ENCODE measurements at places on chromosomes 5 and 9.

DNA sequence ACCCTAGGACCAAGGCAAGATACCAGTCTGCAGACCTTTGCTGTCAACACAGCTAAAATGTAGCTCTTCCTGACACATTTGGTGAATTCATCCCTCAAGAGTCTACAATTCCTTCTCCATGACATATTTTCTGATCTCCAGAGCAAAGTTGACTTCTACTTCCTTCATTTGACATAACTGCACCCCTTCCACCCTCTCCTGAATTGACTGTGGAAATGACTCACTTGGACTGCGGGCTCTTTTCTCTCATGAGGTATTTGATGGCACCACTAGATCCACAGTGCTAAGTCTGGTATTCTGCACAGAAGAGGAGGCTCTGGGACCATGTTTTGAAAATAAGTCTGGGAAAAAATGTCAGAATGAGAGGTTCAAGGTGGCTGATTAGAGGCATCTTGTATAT is 338.4 kb upstream of the TRPC7 start:
- no peaks in the 10 kb centered on the region for H3K4me1 ChIP-seq
- H3K27ac ChIP-seq, result no peak overlapping the region
- no peaks in the 10 kb centered on the region for H3K36me3 ChIP-seq

DNA sequence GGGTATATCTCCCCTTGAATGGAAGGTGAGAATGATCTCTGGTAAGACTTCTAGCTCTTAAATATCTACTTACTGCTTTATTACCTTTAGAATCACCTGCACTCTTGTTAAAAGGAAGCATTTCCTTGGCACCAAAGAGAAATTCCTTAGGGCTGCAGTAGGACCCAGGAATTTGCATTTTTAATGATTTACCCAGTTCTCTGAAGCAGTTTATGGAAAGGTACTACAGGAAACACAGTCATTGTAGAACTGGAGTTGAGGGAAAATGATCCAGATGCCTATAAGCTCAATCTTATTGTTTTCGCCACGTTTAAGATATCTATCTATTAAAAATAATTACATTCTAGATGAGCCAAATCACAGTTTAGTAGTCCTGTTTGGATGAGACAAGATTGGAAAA is 9.5 kb upstream of the C9 start:
- peaks cover 41% of the 10 kb centered on the region for H3K36me3 ChIP-seq
- H3K27me3 ChIP-seq, result no peaks in the 10 kb centered on the region
- no peaks in the 10 kb centered on the region for H3K4me1 ChIP-seq
- no peak overlapping the region for H3K27ac ChIP-seq

GRCh38 chr9:107705521-107705920 is 216.0 kb upstream of the KLF4 start:
- DNase-seq, result no peak
- no peaks in the 10 kb centered on the region for H3K4me1 ChIP-seq
- no peak overlapping the region for H3K27ac ChIP-seq
- H3K4me3 ChIP-seq, result no peak overlapping the region
- no peaks in the 10 kb centered on the region for H3K36me3 ChIP-seq

DNA sequence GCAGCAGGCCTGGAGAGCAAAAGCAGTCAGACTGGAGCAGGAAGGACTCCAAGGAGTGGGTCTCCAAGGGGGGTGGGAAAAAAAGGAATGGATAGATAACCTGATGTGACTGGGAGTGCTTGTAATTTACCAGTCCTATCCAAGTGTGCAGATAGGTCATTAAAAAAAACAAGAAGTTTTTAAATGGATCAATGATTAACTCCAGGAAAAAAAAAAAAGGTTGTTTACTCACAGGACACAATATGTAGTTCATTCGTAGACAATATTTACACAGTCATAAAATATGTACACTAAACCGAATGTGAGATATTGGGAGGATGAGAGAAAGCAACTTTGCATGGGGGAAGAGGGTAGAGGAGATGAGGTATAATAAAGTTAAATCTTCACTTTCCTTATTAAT is 20.4 kb downstream of the ZBTB5 start:
- H3K4me3 ChIP-seq, result no peak overlapping the region
- H3K27me3 ChIP-seq, result peaks cover 1% of the 10 kb centered on the region
- H3K27ac ChIP-seq, result peak overlapping the region; percentile 36
- peaks cover 15% of the 10 kb centered on the region for H3K36me3 ChIP-seq
- H3K4me1 ChIP-seq, result no peaks in the 10 kb centered on the region

- H3K4me1 ChIP-seq, result no peaks in the 10 kb centered on the region
- H3K36me3 ChIP-seq, result no peaks in the 10 kb centered on the region
- H3K27me3 ChIP-seq, result no peaks in the 10 kb centered on the region
- DNase-seq, result no peak
- H3K27ac ChIP-seq, result no peak overlapping the region
- no peak overlapping the region for H3K4me3 ChIP-seq
Observed at GRCh38 chr5:65395526-65396155, 86.1 kb downstream of the ADAMTS6 start.

- peaks cover 4% of the 10 kb centered on the region for H3K4me1 ChIP-seq
- peaks cover 6% of the 10 kb centered on the region for H3K27me3 ChIP-seq
- H3K4me3 ChIP-seq, result no peak overlapping the region
- no peak overlapping the region for H3K27ac ChIP-seq
- DNase-seq, result no peak
- peaks cover 25% of the 10 kb centered on the region for H3K36me3 ChIP-seq
Observed at GRCh38 chr5:15634591-15635288, 134.8 kb downstream of the FBXL7 start.

DNA sequence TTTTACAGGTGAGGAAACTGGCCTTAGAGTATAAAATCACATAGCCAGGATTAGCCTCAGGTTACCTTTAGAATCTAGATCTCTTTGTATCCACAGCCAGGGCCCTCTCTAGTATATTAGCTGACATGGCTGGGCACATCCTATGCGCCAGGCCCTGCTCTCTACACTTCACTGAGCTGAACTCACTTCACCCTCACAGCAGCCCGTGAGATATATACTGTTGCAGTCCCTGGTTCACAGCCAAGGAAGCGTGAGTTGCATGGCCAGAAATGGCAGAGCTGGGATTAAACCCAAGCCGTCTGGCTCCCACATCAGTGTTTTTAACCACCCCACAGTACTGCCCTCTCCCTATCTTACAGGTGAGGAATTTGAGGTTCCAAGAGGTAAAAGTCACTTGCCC is 58.4 kb downstream of the DAB2IP start:
- H3K36me3 ChIP-seq, result peaks cover 17% of the 10 kb centered on the region
- H3K27me3 ChIP-seq, result peaks cover 10% of the 10 kb centered on the region
- no peak overlapping the region for H3K4me3 ChIP-seq
- no peak overlapping the region for H3K27ac ChIP-seq
- peaks cover 20% of the 10 kb centered on the region for H3K4me1 ChIP-seq

DNA sequence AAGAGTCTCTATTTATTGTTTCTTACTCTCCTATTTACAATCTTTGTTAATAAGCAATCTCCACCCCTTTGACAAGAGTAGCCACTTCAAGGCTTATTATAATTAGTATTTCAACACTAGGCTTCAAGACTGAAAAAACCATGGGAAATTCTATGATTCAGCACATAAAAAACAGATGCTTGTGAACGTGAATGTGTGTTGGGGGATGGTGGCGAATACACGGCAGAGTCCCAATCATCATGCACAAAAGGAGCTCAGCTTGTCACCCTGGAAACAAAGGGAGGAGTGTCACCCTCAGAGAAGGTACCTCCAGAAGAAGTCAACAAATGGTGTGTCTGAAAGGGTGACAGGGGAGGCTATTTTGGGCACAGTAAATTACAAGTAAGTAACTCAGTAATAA is 157.2 kb upstream of the RETREG1 start:
- no peak for DNase-seq
- H3K4me1 ChIP-seq, result no peaks in the 10 kb centered on the region
- no peak overlapping the region for H3K27ac ChIP-seq
- peaks cover 24% of the 10 kb centered on the region for H3K36me3 ChIP-seq

- no peak overlapping the region for H3K27ac ChIP-seq
- no peak overlapping the region for H3K4me3 ChIP-seq
- no peak for DNase-seq
- no peaks in the 10 kb centered on the region for H3K4me1 ChIP-seq
- peaks cover 4% of the 10 kb centered on the region for H3K36me3 ChIP-seq
- no peaks in the 10 kb centered on the region for H3K27me3 ChIP-seq
Observed at GRCh38 chr5:146243247-146243646, 39.8 kb downstream of the RBM27 start.

DNA sequence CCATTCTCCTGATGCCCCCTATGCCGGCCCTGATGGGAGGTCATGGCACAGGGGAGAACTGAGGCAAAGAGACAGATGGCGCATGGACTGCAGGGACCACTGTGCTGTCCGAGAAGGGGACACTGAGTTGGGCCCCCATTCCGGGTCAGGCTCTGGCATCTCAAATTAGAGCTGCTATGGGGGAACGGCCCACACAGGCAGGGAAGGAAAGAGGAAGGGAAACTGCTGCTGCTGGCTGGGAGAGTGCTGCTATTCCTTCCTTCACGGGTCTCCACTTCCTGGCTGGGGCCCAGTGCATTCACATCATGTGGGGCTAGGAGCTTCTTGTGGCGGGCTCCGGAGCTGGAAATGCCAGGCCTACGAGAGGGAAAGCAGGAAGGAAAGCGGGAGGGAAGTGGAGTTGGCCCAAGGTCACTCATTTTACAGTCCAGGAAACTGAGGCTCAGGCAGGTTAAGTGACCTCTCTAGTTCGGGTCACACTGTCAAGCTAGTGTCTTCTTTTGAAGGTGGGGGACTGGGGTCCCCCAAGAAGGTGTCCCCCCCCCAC is 1.3 kb upstream of the CARD19 start:
- peaks cover 18% of the 10 kb centered on the region for H3K27me3 ChIP-seq
- DNase-seq, result peak; percentile 47
- H3K4me3 ChIP-seq, result peak overlapping the region; percentile 87
- H3K27ac ChIP-seq, result peak overlapping the region; percentile 90
- peaks cover 18% of the 10 kb centered on the region for H3K4me1 ChIP-seq

GRCh38 chr9:94042516-94043360 is 41.5 kb upstream of the PTPDC1 start:
- no peak overlapping the region for H3K4me3 ChIP-seq
- no peaks in the 10 kb centered on the region for H3K4me1 ChIP-seq
- no peak overlapping the region for H3K27ac ChIP-seq

GRCh38 chr5:121887727-121888126 is 36.0 kb downstream of the FTMT start:
- H3K4me1 ChIP-seq, result peaks cover 5% of the 10 kb centered on the region
- H3K27me3 ChIP-seq, result no peaks in the 10 kb centered on the region
- H3K4me3 ChIP-seq, result no peak overlapping the region
- H3K27ac ChIP-seq, result no peak overlapping the region

GRCh38 chr5:137221943-137222342 is 277.2 kb downstream of the SPOCK1 start:
- no peaks in the 10 kb centered on the region for H3K36me3 ChIP-seq
- H3K27me3 ChIP-seq, result no peaks in the 10 kb centered on the region
- no peak for DNase-seq
- H3K27ac ChIP-seq, result no peak overlapping the region
- no peak overlapping the region for H3K4me3 ChIP-seq
- peaks cover 2% of the 10 kb centered on the region for H3K4me1 ChIP-seq

GRCh38 chr9:17159469-17159868 is 24.6 kb downstream of the CNTLN start:
- H3K36me3 ChIP-seq, result peaks cover 13% of the 10 kb centered on the region
- no peak overlapping the region for H3K4me3 ChIP-seq
- peaks cover 6% of the 10 kb centered on the region for H3K4me1 ChIP-seq
- DNase-seq, result peak; percentile 9
- peaks cover 2% of the 10 kb centered on the region for H3K27me3 ChIP-seq

GRCh38 chr5:167307042-167307441 is 984.4 kb upstream of the WWC1 start:
- H3K4me1 ChIP-seq, result no peaks in the 10 kb centered on the region
- no peak overlapping the region for H3K4me3 ChIP-seq
- DNase-seq, result no peak
- H3K36me3 ChIP-seq, result no peaks in the 10 kb centered on the region
- no peak overlapping the region for H3K27ac ChIP-seq
- H3K27me3 ChIP-seq, result peaks cover 7% of the 10 kb centered on the region

DNA sequence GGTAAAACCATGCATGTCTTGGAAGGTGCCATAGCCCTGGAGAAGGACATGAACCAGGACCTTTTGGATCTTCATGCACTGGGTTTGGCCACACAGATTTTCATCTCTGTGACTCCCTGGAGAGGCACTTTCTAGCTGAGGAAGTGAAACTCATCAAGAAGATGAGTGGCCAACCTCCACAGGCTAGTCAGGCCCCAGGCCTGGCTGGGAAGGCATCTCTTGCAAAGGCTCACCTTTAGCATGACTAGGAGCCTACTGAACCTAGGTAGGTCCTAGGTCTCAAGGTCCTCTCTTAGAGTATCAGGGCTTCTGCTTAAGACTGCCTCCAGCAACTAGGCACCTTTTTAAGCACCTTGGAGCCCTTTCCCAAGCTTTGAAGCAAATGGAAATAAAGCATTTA is 1448.7 kb upstream of the ACO1 start:
- H3K4me3 ChIP-seq, result no peak overlapping the region
- H3K27ac ChIP-seq, result no peak overlapping the region
- no peaks in the 10 kb centered on the region for H3K27me3 ChIP-seq
- no peaks in the 10 kb centered on the region for H3K36me3 ChIP-seq

GRCh38 chr9:131545003-131545785 is at the start of gene PRRT1B:
Gene PRRT1B, plus strand, starts transcription at chr9:131545523. Its CDS starts 93 bp downstream, at chr9:131545616.
- DNase-seq, result no peak
- peak within 1 kb of the TSS; percentile 58 for H3K27ac ChIP-seq
- peaks cover 11% of the 10 kb centered on the region for H3K4me1 ChIP-seq
- peaks cover 38% of the 10 kb centered on the region for H3K27me3 ChIP-seq
- peaks cover 29% of the 10 kb centered on the region for H3K36me3 ChIP-seq

GRCh38 chr5:142151436-142152383 is 43.1 kb downstream of the NDFIP1 start:
- no peak overlapping the region for H3K27ac ChIP-seq
- peaks cover 2% of the 10 kb centered on the region for H3K27me3 ChIP-seq
- H3K4me1 ChIP-seq, result peaks cover 19% of the 10 kb centered on the region

- H3K36me3 ChIP-seq, result no peaks in the 10 kb centered on the region
- no peak overlapping the region for H3K27ac ChIP-seq
- DNase-seq, result no peak
- H3K4me1 ChIP-seq, result no peaks in the 10 kb centered on the region
- no peak overlapping the region for H3K4me3 ChIP-seq
Observed at GRCh38 chr5:68711293-68712200, 382.3 kb upstream of the SLC30A5 start.

- peaks cover 10% of the 10 kb centered on the region for H3K36me3 ChIP-seq
- no peak overlapping the region for H3K27ac ChIP-seq
- peaks cover 5% of the 10 kb centered on the region for H3K4me1 ChIP-seq
- peaks cover 2% of the 10 kb centered on the region for H3K27me3 ChIP-seq
- no peak overlapping the region for H3K4me3 ChIP-seq
Observed at GRCh38 chr9:6243746-6244145, 28.1 kb downstream of the IL33 start.

- DNase-seq, result no peak
- H3K4me3 ChIP-seq, result no peak overlapping the region
- no peaks in the 10 kb centered on the region for H3K27me3 ChIP-seq
- no peaks in the 10 kb centered on the region for H3K4me1 ChIP-seq
Observed at GRCh38 chr5:37189355-37189754, 59.8 kb downstream of the CPLANE1 start.

DNA sequence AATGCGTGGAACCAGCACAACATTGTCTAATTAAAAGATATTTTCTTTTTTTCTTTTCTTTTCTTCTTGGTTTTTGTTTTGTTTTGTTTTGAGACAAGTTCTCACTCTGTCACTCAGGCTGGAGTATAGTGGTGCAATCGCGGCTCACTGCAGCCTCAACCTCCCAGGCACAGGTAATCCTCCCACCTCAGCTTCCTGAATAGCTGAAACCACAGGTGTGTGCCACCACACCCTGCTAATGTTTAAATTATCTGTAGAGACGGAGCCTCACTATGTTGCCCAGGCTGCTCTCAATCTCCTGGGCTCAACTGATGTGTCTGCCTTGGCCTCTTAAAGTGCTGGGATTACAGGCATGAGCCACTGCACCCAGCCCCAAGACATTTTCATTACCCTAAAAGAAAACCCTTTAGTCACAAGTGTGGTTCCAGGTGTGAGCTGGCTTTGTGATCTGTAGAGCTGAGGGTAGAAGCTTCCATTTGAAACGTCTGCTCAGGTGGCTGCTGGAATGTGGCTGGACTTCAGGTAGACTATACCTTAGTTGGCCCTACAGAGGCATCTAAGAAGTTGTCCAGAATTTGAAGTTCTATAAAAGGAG is 19.1 kb upstream of the NEK6 start:
- DNase-seq, result no peak
- H3K36me3 ChIP-seq, result no peaks in the 10 kb centered on the region
- H3K4me3 ChIP-seq, result no peak overlapping the region
- H3K27ac ChIP-seq, result no peak overlapping the region

All from endothelial cell (in vitro differentiated cells).